ENCODE measurements at places on chromosomes 6 and 20.

GRCh38 chr6:129239825-129240491 is 357.0 kb downstream of the LAMA2 start:
- DNase-seq: no peak

DNA sequence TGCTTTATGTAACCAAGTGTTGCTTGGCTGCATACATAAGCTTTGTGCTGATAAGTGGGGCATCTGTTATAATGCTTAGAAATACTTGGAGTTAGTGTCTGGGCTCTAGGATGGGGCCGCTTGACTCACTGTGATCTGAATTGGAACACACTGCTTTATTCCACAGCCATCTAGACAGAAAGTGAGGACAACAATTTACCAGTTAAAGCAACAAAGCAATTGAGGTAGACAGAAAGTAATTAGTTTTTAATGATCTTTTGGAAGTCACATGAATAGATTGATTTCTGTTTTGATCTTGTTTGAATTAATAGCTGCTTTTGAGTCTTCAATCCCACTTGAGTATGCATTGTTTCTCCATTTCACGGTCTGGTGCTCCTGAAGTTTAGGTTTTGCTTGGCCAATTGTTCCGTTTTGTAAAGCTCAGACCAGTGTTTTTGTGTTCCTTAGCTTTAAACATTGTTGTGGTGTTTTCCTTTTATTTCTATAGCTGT is 157.5 kb downstream of the TRMT11 start:
- DNase-seq: no peak

DNA sequence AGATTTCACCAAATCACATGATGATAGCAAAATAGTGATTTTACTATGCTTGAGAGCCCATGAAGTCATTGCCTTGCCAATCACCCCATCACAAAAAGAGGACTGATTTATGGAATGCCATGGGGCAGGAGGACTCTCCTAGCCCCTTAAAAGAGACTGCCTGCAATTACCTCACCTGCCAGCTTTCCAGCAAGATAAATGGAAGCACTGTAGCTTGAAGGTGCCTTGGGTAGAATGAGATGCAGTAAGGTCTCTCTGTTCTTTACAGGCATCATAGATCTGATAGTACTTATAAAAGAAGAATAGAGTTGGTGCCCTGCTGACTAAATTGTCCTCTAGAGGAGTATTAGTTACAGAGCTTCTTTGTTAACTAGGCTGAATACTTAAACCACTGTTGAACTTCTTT is 242.3 kb downstream of the TMEM242 start:
- no peak for DNase-seq

DNA sequence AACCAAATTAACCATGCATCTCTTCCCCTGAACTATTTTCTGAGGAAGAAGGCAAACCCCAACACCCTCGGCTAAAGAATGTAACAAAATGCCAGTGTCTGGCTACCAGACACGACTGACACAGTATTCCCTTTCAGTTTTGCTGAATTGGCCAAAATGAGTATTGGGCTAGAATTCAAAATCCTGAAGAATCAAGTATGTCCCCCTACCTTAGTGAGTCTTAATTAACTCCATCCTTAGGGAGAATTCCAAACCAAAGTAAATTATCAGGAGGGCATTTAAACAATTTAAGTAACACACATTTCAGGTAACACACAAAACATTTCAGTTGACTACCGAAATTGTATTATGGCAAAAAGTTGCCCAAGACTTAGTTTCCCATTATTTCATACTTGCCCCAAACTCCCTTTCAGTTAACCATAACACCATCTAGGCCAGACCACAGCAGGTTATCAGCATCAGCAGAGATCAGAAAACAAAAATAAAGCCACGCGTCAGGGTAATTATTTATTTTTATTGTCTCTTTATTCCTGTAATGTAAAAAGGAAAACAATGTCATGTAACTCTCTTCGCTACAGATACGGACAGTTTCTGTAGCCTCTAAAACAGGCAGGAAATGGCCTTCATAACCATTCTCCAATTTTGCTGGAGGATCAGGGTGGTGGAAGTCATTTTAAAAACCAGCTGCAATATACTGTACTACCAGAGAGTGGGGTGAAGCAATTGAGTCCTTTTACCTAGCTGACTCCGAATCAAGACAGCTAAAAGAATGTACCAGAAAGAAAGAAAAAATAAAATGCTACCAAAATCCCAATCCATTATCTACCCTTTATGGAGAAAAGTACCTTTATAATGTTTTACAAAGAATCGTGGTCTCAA is 1.9 kb downstream of the SNX5 start:
- no peak for DNase-seq

- DNase-seq: no peak
Observed at GRCh38 chr6:157867981-157868380, 44.9 kb downstream of the SNX9 start.

DNA sequence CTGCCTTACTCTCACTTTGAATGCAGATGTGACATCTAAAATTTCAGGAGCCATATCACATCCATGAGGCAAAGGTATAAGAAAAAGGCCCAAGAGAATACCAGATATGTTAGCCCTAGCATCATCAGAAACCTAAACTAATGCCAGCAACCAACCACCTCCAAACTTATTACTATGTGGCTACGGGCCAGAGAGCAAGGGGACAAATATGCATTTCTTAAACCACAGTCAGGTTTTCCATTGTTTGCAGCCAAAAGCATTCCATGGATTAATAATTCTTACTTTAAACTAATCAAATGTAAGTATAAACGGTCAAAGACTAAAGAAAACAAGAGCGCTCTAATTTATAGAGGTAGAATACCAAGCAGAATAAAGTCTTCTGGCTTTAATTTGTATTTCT is 84.7 kb downstream of the TASP1 start:
- no peak for DNase-seq

DNA sequence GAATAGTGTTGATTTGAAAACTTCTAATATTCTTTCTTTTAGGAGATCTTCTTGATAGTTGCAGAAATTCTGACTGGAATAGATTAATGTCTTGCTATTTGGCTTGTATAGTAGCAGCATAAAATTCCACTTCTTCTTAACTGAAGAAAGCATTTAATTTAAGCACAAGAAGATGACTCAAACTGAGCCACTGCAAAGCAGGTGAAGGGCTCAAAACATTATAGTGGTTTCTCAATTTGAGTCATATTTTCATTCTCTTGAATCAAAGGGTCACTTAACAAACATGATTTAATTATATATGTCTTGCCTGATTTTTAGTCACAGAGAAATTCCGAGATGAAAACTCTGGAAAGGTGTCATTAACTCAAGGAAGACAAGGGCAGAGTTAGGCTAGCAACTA is 239.3 kb downstream of the ZNF217 start:
- no peak for DNase-seq

DNA sequence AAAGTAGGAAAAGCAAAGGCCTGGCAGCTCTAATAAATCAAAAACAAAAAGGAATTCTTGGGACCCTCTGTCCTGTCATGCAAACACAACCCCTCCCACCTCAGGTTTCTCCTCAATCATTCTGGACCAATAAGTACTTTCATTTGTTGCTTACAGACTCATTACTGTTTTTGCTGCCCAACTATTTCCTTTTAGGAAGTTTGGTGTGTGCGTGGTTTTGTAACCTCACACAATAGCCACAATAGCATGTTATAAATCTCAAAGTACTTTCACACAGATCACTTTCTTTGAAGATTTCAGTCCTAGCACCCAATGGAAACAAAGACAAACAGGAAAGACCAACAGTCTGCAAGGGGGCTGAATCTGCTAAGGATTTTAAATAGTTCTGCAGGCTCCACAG is 4.5 kb downstream of the MRPL14 start:
- no peak for DNase-seq

- DNase-seq: peak; percentile 50
Observed at GRCh38 chr20:36754656-36755222, 8.8 kb upstream of the NDRG3 start.

GRCh38 chr20:1569415-1569881 is 11.9 kb upstream of the SIRPD start:
- no peak for DNase-seq

- DNase-seq: no peak
Observed at GRCh38 chr6:4567141-4567540, 209.1 kb upstream of the CDYL start.

GRCh38 chr20:60491051-60491581 is 532.9 kb downstream of the CDH26 start:
- no peak for DNase-seq

GRCh38 chr6:47709160-47709559 is 10.8 kb downstream of the ADGRF4 start:
- DNase-seq: no peak

DNA sequence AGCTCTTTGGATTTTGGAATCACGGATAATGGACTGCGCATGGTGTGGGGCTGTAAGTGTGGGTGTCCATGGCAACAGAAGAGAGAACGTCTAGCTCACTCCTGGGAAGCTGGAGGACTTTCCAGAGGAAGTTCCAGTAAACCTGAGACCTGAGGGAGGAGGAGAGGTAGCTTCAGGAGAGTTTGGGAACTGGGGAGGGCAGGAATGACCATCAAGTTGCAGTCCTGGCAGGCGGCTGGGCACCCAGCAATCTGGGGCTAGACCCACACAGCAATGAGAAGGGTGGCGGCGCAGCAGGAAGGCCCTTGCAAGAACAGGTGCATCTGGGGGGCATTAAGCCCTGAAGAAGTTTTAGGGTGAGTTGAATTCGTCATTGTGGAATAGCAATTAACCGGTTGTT is 95.9 kb downstream of the FOXC1 start:
- DNase-seq: no peak

- DNase-seq: no peak
Observed at GRCh38 chr6:28263922-28264321, 3.0 kb upstream of the ZSCAN26 start.

GRCh38 chr6:2839982-2840748 is 1.5 kb downstream of the SERPINB1 start:
- no peak for DNase-seq

DNA sequence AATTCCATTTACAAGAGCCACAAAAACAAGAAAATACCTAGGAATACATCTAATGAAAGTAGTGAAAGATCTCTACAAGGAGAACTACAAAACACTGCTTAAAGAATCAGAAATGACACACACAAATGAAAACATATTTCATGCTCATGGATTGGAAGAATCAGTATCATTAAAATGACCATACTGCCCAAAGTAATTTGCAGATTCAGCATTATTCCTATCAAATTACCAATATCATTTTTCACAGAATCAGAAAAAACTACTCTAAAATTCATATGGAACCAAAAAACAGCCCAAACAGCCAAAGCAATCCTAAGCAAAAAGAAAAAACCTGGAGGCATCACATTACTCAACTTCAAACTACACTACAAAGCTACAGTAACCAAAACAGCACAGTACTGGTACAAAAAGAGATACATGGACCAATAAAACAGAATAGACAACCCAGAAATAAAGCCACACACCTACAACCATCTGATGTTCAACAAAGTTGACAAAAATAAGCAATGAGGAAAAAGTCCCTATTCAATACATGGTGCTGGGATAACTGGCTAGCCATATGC is 24.3 kb downstream of the REV3L start:
- DNase-seq: no peak
